ELR (cell line): ENCODE measurements at places on chromosomes 16 and 17.

DNA sequence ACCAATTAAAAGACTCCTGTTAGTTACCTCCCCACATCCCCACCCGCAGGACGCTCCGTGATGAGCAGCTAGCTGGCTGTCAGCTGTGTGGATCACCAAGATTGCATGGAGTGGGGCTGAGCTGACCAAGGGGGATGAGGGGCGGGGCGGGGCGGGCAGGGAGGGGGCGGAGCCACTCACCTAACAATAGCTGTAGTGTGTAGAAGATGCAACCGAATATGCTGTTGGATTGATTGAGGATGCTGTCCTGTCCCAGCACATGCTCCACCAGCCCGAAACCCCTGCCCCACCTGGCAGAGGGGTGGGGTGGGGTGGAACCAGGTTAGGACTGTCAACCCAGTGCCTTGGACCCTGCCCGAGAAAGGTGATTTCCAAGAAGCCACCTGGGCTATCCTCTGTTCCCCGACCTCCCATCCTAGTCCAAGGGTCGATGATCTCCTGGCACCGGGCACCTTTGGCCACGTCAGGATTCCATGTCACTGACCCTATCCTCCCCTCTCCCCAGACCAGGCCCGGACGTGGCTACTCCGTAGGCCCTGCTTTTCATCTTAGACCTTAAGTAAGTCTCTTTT lies 1.4 kb downstream of the VKORC1 start:
- peak; percentile 64 for DNase-seq

GRCh38 chr17:16314859-16315258 lies 38.4 kb downstream of the CENPV start:
- DNase-seq, result no peak

GRCh38 chr17:32944248-32945020 lies 16.5 kb downstream of the TMEM98 start:
- no peak for DNase-seq

GRCh38 chr16:83808573-83809014 lies 816 bp downstream of the HSBP1 start:
- no peak for DNase-seq

DNA sequence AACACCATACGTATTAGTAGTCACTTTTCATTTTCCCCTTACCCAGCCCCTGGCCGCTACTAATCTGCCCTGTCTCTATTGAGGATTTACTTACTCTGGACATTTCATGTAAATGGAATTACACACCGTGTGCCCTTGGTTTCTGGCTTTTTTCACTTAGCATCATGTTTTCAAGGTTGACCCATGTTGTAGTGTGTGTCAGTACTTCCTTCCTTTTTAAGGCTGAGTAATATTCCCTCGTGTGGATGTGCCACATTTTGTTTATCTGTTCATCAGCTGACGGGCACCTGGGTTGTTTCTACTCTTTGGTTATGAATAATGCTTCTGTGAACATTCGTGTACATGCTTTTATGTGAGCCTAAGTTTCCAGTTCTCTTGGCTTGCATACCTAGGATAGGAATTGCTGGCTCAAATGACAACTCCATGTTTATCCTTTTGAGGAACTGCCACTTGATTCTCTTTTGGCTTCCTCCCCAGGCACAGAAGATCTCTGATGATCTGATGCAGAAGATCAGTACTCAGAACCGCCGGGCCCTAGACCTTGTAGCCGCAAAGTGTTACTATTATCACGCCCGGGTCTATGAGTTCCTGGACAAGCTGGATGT lies 7.7 kb downstream of the PSMD3 start:
- DNase-seq, result no peak

DNA sequence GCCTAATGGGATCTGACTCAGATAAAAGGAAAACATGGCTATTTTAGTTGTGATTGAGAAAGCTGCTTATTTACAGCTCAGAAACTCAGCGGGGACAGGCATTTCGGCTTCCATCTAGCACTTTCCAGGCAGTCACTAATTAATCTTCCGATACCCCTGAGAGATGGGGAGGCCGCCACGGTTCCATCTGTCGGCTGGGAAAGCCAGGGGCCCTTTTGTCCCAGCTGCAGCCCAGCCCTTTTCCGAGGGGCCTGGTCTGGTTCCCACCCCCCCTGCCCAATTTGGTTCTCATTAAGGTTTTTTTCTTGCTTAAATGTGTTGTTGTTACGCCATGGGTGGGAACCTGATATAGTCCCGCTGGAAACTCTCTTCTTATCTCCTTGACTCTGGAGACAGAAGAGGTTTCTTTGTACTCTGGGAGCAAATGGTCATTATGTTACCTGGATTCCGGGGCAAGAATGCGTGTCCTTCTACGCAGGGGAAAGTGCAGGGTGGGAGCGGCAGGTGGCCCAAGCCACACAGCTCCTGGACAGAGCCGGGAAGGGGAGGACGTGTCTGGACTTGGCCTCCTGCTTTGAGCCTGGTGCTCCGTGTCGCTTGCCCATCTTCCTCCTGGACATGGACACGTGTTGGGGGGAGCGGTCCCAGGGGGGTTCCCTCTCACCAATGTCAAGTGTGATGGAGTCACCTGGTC lies 50.9 kb upstream of the GSE1 start:
- no peak for DNase-seq

GRCh38 chr16:17304491-17305119 lies 166.2 kb downstream of the XYLT1 start:
- no peak for DNase-seq

DNA sequence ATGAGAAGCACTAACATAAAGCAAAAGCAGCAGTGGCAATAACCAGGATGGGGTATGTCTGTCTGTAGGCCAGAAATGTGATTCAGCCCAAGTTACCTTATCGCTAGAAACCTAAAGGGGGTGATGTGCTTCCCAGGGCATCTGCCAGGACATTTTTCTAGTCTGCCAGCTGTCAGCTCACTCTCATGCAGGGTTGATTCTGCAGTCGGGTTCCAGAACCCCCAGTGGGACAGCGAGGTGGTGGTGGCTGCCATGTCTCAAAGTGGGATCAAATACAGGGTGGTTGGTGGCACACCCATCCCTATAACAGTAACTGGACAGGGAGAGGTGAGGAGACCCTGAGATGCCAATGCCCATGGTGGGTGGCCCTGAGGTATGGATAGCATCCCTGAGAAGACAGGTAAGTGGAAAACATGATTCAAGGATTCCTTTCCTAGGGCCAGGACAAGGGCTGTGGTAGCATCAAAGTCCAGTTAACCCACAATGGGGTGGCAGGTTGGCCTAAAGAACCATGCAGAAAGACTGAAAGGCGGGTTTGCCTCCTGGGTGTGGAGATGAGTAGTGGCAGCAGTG lies 84.3 kb downstream of the TNFRSF13B start:
- DNase-seq, result no peak

- no peak for DNase-seq
Observed at GRCh38 chr17:58032691-58033415, 25.8 kb upstream of the SRSF1 start.

GRCh38 chr16:78866521-78866920 lies 734.0 kb downstream of the MAF start:
- no peak for DNase-seq

DNA sequence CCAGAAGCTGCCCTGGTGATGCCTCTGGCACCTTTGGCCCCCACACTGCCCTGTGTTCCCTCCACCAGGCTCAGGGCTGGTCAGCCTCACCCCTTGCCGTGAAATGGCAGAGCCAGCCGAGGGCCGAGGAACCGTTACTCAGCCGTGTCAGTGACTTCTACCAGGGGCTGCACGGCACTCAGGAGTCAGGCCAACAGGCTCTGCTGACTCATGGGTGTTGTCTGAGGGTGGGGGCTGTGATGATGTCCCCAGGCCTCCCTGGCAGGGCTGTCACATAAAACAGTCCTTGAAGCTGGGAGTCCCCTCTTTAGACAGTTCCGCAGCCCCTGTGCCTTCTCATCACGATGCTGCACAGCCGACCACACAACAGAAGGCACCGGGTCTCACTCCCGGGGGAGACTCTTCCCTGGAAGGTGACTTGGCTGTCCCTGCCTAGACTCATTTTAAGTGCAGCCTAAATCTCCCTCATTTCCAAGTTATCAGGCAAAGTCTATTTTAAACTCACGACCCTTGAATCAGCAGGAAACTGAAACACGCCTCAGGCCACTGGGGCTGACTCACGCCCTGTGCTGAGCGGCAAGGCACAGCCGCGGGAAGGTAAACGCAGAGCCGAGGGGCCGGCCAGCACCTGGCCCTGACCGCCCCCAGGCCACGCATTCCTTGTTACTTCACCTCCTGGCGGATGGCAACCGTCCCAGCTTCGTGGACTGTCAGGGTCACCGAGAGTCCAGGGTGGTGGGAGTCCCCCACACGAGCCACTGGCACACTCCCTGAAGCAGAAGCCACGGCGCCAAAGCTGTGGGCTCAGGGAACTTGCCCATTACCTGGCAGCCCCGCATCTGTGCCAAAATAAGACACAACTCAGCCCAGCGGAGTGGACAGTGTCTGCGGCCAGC lies 102.6 kb downstream of the ZNF778 start:
- peak; percentile 96 for DNase-seq

GRCh38 chr17:34382621-34383124 lies 19.6 kb upstream of the CCL1 start:
- DNase-seq, result no peak

GRCh38 chr17:29655323-29655722 lies 32.6 kb upstream of the CORO6 start:
- DNase-seq, result no peak

DNA sequence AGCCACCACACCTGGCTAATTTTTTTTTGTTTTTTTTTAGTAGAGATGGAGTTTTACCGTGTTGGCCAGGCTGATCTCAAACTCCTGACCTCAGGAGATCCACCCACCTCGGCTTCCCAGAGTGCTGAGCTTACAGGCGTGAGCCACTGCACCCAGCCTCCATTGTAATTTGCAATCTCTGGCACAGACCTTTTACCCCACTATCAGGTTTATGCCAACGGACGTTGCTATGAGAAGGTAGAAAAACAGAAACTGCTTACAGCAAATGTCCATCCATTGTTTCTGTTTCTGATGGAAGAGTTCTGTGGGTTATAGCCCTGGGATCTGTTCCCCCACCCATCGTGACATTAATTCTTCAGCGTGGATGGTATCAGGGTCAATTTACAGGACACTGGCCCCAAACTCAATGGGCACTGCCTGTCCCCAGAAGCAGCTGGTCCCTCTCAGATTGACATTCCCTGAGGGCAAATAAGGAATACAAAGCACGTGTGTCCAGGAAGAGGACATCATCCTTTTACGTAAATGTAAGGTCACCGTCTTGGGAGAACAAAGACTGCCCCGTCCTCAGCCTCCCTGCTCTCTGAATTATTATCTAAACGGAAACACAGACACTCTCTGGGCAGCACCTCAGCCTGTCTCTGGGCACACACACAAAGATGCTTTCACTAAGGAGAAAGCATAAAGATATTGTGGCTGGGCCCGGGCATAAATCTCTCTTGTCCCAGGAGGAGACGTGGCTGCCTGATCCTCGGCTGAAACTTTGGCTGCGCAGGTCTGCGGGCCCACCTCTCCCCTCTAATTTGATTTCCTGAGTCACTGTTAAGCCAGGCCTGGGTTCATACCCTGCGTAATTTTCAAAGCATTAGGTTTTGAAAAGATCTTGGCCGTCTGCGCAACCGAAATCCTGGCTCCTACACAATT lies 5.2 kb downstream of the KCNG4 start:
- no peak for DNase-seq

- DNase-seq, result no peak
Observed at GRCh38 chr16:65965628-65966027, 400.9 kb upstream of the CDH5 start.

DNA sequence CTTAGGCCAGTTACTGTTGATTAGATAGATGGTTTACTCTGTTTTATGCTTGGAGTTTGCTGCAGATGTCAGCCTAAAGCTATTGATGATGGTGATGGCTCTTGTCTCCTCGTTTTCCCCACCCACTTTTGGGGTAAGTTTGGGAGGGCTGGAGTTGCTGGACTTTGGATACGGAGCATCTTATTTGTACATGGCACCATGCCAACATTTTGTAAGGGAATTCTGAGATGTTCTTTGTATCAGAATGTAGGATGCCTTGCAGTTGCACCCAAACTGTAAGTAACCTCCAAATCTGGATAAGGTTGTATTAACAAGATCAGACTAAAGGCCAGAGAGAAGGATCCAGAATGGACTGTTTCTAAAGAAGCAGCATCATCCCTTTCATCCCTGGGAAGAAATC lies 551.9 kb upstream of the ZFHX3 start:
- no peak for DNase-seq

DNA sequence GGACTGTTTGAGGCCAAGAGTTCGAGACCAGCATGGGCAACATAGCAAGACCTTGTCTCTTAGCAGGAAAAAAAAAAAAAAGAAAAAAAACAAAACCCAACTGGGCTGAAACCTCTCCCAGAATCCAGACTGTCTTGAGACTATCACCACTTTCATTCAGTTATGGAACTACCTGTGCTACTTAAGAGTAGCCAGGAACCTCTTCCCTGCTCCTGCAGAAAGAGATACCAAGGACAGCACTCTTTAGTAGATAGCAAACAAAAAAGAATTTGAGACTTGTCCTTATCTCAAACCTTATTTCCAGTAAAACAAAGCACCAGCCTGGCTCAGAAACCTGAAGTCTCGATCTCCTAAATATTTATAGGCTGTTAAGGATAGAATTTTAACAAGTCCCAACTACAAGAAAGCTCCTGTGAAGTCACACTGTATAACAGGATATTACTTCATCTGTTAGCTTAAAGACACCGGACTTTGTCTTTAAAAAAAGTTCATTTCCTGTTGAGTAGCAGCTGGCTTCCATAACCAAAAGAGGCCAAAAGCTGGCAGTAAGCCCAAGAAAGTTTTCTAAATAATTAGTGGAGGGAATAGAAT lies 5.1 kb downstream of the CDR2 start:
- DNase-seq, result peak; percentile 55

DNA sequence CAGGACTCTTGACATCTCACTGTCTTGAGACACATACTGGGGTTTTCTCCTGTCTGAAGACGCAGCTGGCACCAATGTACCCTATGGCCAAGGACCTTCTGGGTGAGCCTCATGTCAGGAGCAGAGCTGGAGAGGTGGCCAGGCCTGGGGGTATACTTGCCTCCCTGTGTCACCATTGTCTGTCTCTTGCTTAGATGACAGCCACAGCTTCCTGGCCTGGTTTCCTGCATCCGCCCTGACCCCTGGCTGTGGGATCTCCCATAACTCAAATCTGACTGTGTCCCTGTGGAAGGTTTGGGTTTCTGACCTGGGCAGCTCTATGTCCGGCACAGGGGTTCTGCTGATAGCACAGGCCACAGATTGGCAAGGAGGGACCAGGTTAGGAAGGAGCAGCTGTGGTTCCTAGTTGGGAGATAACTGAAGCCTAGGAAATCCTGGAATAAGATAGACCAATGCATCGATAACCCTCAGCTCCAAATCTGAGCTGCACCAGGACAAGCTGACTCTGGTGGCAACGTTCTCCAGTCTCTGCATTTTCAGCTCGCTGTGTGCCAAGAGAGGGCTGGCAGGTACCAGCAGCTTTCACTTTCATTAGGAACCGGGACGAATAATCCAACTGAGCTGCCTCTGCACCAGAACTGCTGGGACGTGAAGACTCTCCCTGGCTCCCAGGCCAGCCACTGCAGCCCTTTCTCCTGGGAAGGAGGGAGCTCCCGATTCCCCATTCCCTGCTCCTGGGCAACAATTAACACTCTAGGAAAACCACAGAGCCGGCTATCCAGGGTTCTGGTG lies 5.0 kb downstream of the DEXI start:
- no peak for DNase-seq
